ENCODE measurements at places on chromosomes 1 and 21.

DNA sequence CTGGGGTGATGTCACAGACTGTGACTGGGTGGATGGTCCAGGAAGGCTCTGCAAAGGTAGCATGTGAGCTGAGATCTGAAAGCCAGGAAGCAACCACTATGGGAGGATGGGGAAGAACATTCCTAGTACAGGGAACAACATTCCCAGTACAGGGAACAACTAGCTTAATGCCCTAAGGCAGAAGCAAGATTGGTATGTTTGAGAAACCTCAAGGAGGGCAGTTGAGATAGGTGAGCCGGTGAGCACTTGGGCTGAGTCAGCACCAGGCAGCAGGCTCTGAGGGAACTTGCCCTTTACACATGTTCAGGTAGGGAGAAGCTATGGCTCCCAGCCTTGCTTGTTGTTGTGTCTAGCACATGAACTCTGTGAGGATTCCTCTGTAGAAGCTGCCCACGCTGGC is 24.2 kb upstream of the CACNA1E start:
- DNase-seq: no peak

DNA sequence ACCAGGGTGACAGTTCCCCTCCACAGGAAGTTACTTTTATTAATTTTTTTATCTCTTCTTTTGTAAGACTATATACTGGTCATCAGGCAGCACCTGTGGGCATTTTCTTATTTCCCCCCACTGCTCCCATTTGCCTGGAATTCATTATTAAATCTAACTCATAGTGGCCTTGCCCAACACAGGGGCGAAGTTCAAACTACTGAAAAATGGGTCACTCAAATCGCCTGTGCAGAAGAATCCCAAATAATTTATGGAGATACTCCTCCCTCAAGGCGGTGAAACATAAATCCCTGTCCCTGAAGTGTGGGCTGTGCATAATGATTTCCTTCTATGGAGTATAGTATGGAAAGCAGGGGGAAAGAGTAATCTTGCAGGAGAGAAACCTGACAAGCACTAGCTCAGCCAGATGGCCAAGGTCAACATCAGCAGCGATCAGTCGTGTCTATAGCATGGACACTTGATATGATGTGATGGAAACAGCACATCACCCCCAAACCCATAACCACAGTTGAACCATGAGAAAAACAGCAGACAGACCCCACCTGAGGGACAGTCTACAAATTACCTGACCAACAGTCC is 7.9 kb downstream of the CAMK2N1 start:
- DNase-seq: no peak

- DNase-seq: no peak
These were observed 33.0 kb upstream of the DNAJC6 start for GRCh38 chr1:65276197-65276939.

- DNase-seq: no peak
These were observed 29.9 kb downstream of the FUBP1 start for GRCh38 chr1:77948841-77949424.

DNA sequence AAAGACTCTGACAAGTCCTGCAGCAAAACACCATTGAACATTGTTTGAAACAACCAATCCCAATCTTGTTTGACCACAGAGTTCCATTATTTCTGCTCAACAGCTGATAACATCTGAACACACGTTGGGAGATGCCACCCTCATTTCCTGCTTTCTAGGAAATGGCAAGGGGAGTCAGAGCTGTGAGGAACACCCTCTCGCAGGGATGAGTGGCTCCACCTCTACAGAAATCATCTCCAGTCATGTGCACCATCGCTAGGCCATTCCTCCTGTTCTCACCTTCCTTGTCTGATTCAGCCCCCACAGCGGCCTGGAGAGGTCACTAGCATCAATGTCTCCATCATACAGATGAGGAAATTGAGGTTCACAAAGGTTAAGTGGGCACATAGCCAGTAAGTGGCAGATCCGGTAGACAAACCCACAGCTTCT is 22.4 kb upstream of the RUNX3 start:
- DNase-seq: no peak

DNA sequence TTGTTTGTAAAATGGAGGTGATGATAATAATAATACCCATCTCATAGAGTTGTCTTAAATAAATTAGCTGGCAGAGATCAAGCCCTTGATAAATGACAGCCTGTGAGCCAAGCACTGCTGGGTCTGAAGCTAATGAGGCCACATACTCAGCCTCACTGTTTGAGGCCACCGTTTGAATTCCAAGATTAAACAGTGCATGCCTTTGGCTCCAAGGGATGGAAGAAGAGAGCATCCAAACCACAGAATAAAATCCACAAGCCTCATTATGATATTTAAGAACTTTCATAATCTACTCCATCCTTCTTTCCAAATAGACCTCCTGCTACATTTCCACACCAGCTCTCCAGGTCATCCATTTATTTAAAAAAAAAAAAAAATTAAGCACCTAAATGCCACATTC is 29.0 kb downstream of the TGFBR3 start:
- DNase-seq: no peak

GRCh38 chr1:202016811-202017748 is 6.7 kb downstream of the ELF3 start:
- no peak for DNase-seq

DNA sequence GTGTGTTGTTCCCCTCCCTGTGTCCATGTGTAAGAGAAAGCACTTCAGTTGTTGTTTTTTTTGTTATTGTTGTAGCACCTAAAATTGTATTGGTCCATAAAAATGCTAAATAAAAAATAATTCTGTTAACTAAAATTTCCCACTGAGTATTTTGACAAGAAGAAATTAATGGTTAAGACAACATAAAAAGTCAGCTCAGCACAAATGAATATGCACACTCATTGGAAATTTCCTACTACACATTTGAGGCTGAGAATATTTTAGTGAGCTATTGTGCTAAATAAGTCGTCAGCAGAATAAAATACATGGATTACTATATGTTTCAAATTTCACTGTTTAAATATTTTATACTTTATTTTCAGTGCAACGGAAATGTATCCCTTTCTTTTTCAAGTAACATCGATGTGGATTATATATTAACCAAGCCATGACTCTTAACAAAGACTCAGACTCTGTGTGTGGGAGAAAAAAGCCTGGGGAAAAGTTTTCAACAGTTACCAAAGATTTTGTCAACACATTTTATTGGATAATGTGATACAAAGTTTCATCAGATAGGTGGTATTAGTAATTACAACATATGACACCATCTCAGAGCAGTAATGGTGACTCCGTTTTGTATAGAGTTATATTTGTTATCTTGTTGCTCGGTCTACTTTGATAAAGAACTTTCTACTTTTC is 63.4 kb downstream of the LYPLAL1 start:
- DNase-seq: no peak

GRCh38 chr1:200035397-200035955 is 8.0 kb downstream of the NR5A2 start:
- DNase-seq: no peak

GRCh38 chr1:156006666-156007376 is 13.9 kb downstream of the SSR2 start:
- no peak for DNase-seq

DNA sequence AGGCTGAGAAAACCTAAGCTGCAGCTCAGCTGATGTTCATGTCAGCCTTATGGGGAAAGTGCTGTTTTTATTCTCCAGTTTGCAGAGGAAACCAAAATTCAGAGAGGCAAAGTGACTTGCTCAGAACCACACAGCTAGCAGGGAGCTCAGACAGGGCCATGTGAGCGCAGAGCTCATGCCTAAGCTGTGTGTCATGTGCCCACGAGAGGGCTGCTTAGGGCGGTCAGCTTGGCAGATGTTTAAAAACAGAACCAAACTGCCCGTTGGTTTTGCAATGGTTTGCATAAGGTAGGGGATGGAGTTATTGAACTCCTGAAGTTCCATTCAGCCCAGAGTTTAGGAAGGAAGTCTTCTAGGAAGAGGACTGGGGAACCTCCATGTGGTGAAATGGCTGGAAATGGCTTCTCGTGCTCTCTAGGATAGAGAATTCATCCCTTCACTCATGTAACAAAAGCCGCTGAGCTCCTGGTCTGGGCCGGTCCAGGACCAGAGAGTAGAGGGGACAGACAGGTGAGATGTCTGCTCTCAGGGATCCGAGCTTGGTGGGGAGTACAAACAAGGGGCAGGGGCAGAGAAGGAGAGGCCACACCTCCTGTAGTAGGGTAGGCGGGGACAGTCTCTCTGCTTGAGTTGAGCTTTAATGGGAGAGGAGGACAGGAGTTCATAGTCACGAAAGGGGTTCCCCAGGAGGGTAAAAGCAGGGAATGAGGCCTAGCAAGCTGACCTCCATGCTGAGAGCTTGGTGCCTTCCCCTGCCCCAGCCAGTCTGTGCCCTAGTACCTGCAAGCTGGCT is 46.9 kb downstream of the ARHGEF10L start:
- DNase-seq: no peak

Data from activated T-cell treated with anti-CD3 and anti-CD28 coated beads for 24 hours (primary cell).